ENCODE measurements at places on chromosomes 5 and 9. TPM values are rescaled to one million over a fixed set of nuclear protein-coding genes. Genes with fewer than 3 reads are reported as not detected.

Gene LHX6
- not detected for total RNA-seq

DNA sequence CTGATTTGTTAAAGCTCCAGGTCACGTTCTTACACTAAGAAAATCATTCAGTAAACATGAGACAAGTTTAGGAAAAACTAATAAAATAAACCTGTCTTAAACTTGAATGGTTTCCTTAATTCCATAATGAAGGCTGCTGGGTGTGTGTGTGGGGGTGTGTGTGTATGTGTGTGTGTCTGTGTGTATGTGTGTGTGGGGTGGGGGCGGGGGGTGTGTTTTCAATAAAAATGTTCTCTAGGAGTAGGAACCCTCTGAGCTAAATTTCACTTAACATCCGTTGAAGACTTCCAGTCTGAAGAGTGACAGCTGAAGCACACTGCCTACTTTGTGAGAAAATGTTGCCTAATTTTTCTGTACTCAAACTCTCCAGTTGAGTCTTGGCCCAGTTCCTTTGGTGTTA lies 54.5 kb downstream of the HSPA4 start:
- DNase-seq: no peak

DNA sequence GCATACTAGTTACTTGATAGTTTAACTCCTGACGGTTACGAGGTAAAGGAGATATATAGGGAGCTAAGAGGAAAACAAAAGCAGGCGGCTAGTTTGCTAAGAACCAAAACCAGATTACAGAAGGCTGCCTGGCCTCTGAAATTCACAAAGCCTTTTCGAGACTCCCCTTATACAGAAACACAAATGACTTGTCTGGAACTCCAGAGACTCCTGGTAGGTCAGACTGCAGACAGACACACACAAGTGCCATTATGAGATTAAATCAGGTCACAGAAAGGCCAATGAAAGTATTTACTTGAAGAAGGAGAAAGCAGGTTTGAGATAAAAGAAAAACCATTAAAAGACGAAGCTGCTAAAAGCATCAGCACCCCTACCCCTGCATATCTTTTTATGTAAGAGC lies 142.5 kb upstream of the LRRTM2 start:
- no peak for DNase-seq

Gene PLAC8L1
- 0.42 TPM for total RNA-seq

Gene SPATA9
- not detected for total RNA-seq

GRCh38 chr9:111871499-111871855 lies 25.1 kb upstream of the UGCG start:
- DNase-seq: no peak

Gene TMEM215
- not detected for total RNA-seq

Gene RFESD
- total RNA-seq: 5.1 TPM

DNA sequence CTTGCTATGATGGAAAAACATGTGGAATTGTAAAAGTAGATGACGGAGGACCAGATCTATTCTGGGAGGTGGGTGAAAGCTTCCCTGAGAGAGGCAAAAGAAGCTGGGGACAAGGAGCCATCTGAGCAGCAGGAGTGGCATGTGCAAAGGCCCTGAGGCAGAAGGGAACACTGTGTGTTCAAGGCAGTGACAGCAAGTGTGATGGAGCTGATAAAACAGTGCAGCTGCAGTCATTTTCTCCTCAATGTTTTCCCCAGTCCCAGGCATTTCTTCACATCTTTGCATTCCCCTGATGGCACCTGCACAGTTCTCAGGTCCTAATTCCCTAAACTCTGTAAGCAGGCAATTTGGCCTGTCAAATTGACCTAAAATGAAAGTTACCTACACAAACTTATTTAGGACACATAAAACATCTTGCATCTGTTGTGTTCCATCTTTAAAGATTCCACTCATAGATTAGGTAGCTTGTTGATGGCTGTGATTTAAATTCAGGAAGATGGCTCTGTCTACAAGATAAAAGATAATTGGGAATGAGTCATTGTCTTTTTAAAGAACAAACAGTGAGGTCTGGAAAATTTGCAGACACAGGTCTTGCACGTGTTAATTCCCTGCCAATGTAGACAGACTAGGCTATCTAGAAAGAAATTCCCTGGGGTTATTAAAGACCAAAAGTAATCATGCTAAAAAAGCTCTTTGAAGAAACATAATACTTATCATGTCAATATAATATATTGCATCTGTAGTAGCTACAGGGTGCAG lies 289.6 kb upstream of the SGCD start:
- no peak for DNase-seq

DNA sequence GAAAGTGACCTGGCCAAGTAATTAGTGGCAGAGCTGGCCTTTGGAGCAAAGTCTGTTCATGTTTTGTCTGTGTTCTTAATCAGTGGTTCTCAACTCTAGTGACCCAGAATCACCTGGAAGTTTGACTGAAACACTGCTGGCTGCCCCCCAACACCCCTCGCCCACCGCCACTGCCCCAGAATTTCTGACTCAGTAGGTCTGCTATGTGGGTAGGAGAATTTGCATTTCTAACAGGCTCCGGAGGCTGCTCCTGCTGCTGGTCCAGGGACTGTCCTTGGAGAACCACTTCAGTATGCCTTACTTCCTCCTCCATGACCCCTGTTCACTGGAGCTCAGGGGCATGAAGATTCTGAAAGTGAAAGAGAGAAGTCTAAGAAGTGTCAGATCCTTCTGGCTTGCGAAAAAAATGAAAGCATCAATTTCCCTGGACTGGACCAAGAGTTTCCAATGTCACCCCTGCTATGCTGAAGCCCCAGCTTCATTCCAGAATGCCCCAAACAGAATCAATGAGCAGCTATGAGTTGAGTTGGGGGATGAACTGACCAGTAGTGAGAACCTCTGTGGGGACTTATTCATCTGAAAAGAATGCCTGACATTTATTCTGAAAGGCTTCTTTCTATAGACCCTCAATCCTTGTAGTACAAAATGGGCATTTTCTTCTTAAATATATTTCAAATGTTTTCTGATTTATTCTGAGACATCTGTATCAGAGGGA lies 20.8 kb upstream of the COL15A1 start:
- DNase-seq: no peak

Gene PARP8
- total RNA-seq: 78.5 TPM

- peak; percentile 38 for DNase-seq
Observed at GRCh38 chr5:14745753-14746152, 81.2 kb downstream of the OTULIN start.

Gene CSF1R
- not detected for total RNA-seq

DNA sequence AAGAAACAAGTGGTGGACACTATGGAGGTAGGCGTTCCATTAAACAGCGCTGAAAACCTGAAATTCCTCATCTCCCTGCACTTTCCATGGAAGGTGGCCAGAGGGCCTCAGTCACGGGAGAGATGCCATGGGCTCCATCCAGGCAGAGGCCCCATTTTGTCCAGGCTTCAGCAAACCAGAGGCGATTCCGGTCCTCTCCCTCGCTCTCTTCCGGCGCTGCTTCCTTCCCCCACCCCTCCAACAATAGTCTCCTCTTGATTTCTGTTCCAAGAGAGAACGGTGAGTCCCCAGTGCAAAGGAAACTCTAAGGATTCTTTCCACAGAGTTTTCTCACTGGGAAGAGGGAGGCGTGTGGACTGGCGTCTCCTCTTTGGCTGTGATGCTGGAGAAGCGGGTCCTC lies 7.5 kb downstream of the ZNF366 start:
- no peak for DNase-seq

- no peak for DNase-seq
Observed at GRCh38 chr9:126556560-126557250, 57.0 kb upstream of the LMX1B start.

Data from activated CD8-positive, alpha-beta T cell treated with anti-CD3 and anti-CD28 coated beads, Interleukin-2, amount 10 ng/mL, durations not matched to agents 7 days and 5 days (primary cell).